Upper lobe of left lung (tissue), 6 donors: ENCODE measurements at places on chromosomes 11 and 22. TPM values are rescaled to one million over a fixed set of nuclear protein-coding genes. Genes with fewer than 3 reads are reported as not detected.

DNA sequence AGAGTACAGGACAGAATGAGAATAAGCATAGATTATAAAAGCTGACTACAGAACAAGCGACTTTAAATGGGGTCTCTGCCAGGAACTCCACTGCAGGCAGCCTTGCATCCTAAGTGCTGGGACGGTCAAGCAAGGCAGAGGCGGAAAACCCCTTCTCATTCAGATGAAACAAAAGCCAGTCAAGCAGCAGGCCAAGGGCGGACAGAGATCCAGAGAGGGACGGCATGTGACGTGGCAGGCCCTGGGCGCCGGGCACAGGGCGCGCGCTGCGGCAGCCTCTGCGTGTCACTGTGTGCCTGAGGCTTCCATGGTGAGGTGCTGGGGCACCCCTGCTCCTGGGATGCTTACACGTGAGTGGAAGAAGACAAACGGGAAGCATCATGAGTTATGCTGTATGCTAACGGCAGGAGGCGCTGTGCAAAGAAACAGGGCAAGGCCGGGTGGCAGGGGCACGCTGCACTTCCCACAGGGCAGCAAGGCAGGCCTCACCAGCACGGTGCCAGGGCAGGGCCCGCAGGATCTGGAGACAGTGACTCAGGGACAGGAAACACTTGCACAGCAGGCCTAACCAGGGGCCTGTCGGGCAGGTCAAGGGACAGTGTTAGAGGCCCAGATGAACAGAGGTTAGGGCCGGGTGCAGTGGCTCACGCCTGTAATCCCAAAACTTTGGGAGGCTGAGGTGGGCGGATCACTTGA is 6.2 kb downstream of the TOLLIP start:
- DNase-seq: peak; percentile 34

DNA sequence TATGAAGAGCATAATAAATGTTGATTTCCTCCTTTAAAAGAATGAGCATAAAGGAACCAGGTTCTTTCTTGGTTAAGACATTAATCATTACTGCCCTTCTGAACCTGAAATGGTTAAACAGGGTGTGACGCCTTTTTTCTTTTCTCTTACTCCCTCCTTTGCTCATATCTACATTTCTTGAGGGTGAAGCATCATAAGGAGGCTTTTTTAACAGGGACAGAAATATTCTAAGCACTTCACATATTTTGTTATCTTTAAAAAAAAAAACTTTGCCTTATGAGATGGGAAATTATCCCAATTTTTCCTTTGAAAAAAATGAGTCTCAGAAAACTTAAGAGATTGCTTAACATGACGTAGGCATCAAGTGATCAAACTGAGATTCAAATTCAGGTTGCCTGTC is 1036.3 kb upstream of the TENM4 start:
- DNase-seq: no peak

DNA sequence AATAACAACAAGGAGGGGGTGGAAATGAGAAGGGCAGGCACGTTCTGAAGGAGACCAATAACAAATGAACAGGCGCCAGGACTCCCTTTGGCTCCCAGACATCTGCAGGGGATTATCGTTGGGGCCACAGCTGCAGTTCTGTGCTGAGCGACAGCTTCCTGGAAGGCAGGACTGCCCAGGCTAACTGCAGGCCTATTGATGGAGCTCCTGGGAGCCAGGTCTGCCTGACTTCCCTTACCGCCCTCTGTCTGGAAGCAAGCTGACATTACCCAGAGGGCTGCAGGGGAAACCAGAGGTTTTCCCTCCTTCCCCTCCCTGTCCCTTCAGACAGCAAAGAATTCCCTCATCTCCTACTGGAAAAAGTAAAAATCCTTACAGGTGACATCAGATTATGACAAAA is 5.0 kb downstream of the DRD2 start:
- DNase-seq: no peak

GRCh38 chr11:117992620-117993019 is 6.4 kb downstream of the IL10RA start:
- no peak for DNase-seq

DNA sequence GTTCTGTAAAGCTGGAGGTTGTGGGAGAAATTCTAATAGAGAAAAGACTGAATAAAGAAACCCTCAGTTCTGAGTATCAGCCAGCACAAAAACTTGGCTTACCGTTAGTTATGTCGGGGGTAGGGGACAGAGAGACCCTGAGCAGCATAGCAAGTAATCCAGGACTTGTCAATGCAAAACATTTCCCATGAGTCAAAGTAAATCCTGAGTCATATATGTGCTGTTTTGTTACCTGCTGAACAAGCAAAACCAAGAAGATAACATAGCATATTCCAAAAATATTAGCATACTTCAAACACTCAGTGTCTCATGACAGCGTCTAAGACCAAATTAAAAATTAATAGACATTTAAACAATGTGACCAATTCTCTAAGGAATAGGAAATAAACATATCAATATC is 75.1 kb upstream of the LUZP2 start:
- no peak for DNase-seq

GRCh38 chr11:35354644-35355043 is 64.7 kb downstream of the SLC1A2 start:
- no peak for DNase-seq

DNA sequence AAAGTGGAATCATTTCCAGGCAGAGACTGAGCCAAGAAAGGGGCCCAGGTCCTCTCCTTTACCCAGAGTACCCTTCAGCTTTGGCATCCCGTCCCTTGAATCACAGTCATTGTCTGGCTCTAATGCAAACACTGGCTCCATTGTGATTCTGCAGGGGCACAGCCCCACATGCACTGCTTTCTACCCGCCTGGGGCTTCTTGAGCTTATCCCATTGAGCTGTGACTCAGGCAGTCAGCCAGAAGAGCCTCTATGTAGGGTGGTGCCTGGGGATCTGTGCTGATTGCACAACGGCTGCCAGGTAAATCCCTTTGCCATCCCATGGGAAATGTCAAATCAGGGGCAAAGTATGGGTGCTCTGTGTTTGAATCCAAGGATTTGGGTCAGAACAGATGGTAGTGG is 88.9 kb downstream of the RASSF10 start:
- peak; percentile 51 for DNase-seq

- no peak for DNase-seq
Observed at GRCh38 chr11:67048515-67049130, 8.0 kb upstream of the RHOD start.

GRCh38 chr22:29263791-29264276 is 3.9 kb downstream of the RHBDD3 start:
- DNase-seq: peak; percentile 82

DNA sequence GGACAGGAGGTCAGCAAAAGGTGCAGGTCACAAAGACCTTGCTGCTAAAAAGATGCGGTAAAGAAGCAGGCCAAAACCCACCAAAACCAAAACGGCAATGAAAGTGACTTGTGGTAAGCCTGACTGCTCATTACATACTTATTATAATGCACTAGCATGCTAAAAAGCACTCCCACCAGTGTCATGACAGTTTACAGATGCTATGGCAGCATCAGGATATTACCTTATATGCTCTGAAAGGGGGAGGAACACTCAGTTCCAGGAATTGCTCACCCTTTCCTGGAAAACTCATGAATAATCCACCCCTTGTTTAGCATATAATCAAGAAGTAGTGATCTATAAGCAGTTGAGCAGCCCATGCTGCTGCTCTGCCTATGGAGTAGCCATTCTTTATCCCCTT is 45.2 kb upstream of the SLC5A12 start:
- DNase-seq: no peak

Gene DEFB131B
- total RNA-seq: not detected

Gene MICAL2
- 147 TPM for total RNA-seq

Gene UVRAG
- total RNA-seq: 29.2 TPM

Gene OLFML1
- 4.7 TPM for total RNA-seq

Gene FGF19
- total RNA-seq: not detected

Gene OR10A2
- total RNA-seq: not detected

Gene PKDREJ
- not detected for total RNA-seq

Gene YPEL4
- total RNA-seq: 0.91 TPM

Gene SPTY2D1
- total RNA-seq: 20.9 TPM
